Kasumi-1 (cell line): ENCODE measurements at places on chromosomes 7 and 10.

DNA sequence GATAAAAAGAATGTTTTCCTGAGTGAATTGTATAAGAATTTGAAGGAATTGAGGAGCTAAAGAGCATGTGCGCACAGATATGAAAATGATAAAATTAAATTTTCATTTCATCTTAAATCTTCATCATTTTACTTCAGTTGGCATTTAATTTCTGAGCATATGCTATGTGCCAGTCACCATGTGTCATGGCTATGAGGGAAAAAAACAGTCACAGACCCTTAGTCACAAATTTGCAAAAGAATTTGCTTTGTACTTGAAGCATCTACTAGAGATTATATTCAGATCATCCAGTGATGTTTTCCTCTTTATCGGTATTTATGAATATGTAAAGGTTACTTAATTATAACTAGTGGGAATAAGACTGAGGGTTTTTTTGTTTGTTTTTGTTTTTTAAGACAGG, 29.8 kb downstream of the VCL start:
- DNase-seq, result no peak

DNA sequence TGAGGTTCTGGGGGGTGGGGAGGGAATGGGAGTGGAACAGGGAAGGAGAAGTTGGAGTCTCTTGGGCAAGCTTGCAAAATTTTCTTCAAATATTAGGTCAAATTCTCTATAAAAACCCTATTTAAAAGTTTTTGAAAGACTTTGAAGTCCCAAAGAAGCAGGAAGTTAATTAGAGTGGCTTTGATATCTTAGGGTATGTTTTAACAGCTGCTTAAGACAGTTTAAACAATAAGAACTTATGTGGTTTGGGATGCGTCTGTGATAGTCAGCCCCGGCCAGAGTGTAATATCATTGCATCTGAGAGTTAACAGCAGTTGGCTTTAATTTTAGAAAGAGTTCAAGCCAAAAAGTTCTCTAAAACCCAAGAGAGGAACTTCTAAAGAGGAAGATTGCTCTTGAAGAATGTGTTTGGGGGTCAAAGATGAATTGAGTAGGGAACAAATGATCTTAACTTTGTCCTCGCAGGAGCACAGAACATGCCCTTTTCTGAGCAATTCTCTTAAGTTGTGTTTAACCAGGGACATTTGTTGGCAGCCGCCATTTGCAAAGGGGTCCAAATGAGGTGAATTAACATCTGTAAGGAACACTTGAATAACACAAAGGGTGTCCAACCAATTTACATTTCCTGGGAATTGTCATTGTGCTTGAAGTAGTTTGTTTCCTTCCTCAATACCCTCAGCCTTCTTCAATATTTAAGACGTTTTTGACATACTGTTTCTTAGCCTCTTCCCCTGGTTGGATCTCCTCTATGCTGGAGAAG, 182.4 kb downstream of the PTEN start:
- DNase-seq, result peak; percentile 87

DNA sequence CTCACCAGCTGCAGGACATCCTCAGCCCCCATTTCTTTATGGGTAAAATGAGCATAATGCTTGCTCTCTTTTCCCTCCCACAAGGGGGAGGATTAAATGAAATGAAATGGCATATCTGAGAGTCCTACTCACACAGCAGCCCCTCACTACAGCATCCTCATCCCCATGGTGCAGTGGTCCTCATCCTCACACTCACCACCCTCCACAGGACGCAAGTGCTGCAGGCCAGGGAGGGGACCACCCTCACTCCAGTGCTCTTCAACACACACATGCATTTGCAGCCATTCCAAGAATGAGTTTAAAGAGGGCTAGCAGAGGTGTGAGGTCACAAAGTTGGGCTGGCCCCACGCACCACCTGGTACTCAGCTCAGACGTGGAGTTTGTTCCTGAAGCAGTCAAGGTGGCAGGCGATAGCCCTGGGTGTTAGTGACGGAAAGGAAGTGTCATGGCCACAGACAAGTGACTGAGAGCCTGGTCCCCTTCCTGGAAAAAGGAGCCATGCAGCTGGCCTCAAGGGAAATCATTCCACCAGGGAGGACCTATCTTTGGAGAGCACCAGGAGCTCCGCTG, 234.0 kb downstream of the TNS3 start:
- no peak for DNase-seq

GRCh38 chr7:86328801-86329433, 314.8 kb upstream of the GRM3 start:
- DNase-seq, result no peak

DNA sequence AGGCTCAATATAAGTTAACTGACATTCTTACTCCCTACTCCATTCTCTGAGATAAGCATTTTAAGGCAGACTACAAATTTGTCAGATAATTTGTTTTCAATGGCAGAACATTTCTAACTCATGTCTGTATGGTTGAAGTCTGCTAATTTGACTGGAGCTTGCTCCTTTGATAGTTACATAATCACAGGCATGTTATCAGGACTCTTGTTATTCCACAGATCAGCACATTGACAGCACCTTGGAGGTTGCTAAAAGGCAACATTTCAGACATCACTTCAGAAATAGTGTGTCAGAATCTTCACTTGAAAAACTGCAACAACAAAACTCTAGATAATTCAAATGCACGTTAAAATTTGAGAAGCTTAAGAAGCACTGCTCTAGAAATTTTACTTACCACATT, 158.3 kb upstream of the PCLO start:
- no peak for DNase-seq
